ENCODE measurements at places on chromosomes 3 and 15.

DNA sequence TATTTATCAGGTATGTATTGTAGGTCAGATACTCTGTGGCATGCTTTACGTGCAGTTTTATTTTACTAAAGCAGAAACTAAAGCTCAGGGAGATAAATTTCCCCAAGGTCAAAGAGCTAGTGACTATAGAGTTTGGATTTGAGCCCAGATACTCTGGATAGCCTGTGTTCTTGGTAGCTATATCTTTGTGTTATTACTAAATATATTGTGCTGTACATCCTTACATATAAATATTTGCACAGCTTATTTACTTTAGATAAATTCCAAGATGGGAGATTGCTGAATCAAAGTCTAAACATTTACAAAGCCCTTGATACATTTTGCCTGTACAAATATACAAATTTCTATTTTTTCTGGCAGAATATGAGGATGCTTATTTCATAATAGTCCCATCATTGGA lies 660.9 kb upstream of the NAALADL2 start:
- H3K27ac ChIP-seq, result no peak overlapping the region
- DNase-seq, result no peak
- H3K4me1 ChIP-seq, result no peaks in the 10 kb centered on the region
- H3K27me3 ChIP-seq, result no peaks in the 10 kb centered on the region
- no peak overlapping the region for H3K4me3 ChIP-seq
- no peaks in the 10 kb centered on the region for H3K36me3 ChIP-seq

GRCh38 chr3:146519810-146520209 lies 24.6 kb downstream of the PLSCR1 start:
- H3K27ac ChIP-seq, result no peak overlapping the region
- H3K27me3 ChIP-seq, result no peaks in the 10 kb centered on the region
- peaks cover 10% of the 10 kb centered on the region for H3K36me3 ChIP-seq
- H3K4me1 ChIP-seq, result no peaks in the 10 kb centered on the region

GRCh38 chr3:115768661-115769060 lies 145.4 kb downstream of the GAP43 start:
- H3K4me3 ChIP-seq, result no peak overlapping the region
- no peaks in the 10 kb centered on the region for H3K4me1 ChIP-seq
- H3K27ac ChIP-seq, result no peak overlapping the region
- DNase-seq, result no peak

- no peaks in the 10 kb centered on the region for H3K27me3 ChIP-seq
- H3K4me3 ChIP-seq, result no peak overlapping the region
- H3K36me3 ChIP-seq, result no peaks in the 10 kb centered on the region
- no peak overlapping the region for H3K27ac ChIP-seq
These were observed 127.9 kb downstream of the DMXL2 start for GRCh38 chr15:51494411-51495314.

- H3K4me3 ChIP-seq, result no peak overlapping the region
- H3K27ac ChIP-seq, result no peak overlapping the region
- no peak for DNase-seq
These were observed 894 bp upstream of the TM4SF4 start for GRCh38 chr3:149473357-149474249.

GRCh38 chr3:50436114-50436674 lies 67.2 kb downstream of the CACNA2D2 start:
- peak; percentile 81 for DNase-seq
- H3K4me3 ChIP-seq, result no peak overlapping the region
- no peaks in the 10 kb centered on the region for H3K36me3 ChIP-seq
- H3K4me1 ChIP-seq, result peaks cover 8% of the 10 kb centered on the region
- no peaks in the 10 kb centered on the region for H3K27me3 ChIP-seq
- H3K27ac ChIP-seq, result no peak overlapping the region

DNA sequence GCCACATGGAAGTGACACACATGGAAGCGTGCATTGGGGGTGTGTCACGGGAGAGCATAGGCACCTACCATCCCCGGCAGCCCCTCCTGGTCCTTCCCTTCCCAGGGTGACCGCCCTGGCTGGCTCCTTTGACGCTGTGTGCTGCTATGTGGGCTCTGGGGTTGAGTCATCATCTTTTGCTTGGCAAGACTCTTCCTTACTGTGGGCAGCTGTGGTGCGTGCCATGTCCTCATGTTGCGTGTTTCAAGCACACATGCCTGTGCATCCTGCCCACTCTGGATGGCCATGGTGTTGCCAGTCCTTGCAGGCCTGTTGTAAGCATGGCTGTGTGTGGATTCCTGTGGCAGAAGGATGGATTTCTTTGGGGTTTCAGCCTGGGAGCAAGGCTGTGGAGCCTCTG lies 14.0 kb downstream of the PLXNA1 start:
- H3K27me3 ChIP-seq, result no peaks in the 10 kb centered on the region
- DNase-seq, result no peak

DNA sequence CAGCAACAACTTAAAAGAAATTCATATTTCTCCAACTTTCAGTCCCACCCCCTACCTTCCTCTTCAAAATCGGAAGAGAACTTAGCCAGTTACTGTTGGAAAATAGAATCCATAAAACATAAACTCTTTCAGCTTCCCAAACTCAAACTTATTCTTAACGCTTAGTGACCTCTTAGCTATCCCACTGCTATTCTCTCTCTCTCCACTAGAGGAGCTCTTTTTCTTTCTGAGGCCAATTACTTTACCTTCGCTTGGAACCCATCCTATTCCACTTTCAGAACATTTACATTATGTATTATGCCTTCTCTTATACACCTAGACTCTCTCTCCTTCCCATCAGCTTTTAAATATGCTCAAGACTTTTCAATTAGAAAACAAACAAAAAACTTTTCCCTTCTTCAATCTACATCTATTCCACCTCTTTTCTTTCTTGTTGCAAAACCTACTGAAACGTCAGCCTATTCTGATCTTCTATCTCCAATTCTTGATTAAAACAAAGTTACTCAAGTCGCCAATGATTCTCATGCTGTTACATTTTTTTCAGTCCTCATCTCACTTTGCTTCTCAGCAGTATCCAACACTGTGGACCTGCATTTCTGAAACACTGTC lies 13.4 kb upstream of the GHSR start:
- H3K27ac ChIP-seq, result no peak overlapping the region
- H3K4me3 ChIP-seq, result no peak overlapping the region
- no peak for DNase-seq
- H3K36me3 ChIP-seq, result no peaks in the 10 kb centered on the region
- H3K4me1 ChIP-seq, result no peaks in the 10 kb centered on the region

- H3K36me3 ChIP-seq, result no peaks in the 10 kb centered on the region
- no peaks in the 10 kb centered on the region for H3K27me3 ChIP-seq
- H3K27ac ChIP-seq, result no peak overlapping the region
- H3K4me3 ChIP-seq, result no peak overlapping the region
- DNase-seq, result no peak
- peaks cover under 1% of the 10 kb centered on the region for H3K4me1 ChIP-seq
These were observed 4.6 kb downstream of the GRM2 start for GRCh38 chr3:51711352-51712037.

DNA sequence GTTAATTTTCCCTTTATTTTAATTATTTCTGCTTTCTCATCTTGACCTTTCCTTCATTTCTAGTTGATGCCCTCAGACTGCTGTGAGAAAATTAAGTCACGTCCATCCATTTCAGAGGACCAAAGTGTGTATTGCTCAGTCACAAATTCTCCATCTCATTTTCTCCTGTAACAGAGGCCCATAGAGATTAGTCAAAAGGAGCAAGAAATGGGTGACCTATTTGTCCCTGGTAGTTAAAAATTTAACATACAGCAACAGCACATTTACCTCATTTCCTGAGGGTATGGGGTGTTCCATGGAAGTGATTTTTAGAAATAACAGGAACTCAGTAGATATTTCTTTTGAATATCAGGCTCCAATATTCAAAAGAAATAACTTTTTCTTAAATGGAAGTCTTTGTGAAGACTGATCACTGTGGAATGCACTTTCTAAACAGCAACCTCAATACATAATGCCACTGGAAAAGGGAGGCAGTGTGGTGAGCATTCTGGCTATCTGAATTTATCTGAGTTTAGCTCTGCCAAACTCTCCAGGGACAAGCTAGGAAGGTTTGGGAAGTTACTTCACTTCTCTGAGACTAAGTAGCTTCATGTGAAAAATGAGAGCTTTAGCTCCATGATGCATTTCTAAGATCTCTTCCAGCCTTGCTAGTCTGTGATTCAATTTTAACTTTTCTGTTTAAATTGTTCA lies 808.2 kb downstream of the SQOR start:
- no peak for DNase-seq
- no peaks in the 10 kb centered on the region for H3K27me3 ChIP-seq
- no peaks in the 10 kb centered on the region for H3K4me1 ChIP-seq
- no peak overlapping the region for H3K27ac ChIP-seq
- H3K4me3 ChIP-seq, result no peak overlapping the region

GRCh38 chr3:193884652-193885051 lies 251.3 kb upstream of the HES1 start:
- H3K4me1 ChIP-seq, result no peaks in the 10 kb centered on the region
- no peak for DNase-seq
- H3K36me3 ChIP-seq, result no peaks in the 10 kb centered on the region
- no peak overlapping the region for H3K27ac ChIP-seq
- H3K4me3 ChIP-seq, result no peak overlapping the region

DNA sequence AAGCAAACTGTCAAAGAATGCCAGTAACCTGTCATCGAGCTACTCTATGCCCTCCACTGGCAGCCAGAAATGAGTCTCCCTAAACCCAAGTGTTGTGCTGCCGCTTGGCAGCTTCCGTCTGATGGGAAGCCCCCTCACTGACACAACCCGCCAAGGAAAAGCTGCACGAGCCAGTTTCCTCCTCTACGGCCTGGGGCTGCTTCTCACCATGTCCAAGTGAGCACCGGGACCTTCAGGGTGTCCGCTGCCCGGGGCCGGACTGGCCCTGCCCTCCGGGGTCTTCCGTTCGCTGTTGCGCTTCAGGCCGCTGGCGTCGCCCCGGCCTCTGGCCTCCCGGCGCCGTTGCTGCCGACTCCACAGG lies 490 bp downstream of the TOMM70 start:
- peak; percentile 36 for DNase-seq
- no peaks in the 10 kb centered on the region for H3K27me3 ChIP-seq
- H3K4me1 ChIP-seq, result peaks cover 26% of the 10 kb centered on the region
- peak overlapping the region; percentile 42 for H3K27ac ChIP-seq
- no peaks in the 10 kb centered on the region for H3K36me3 ChIP-seq

DNA sequence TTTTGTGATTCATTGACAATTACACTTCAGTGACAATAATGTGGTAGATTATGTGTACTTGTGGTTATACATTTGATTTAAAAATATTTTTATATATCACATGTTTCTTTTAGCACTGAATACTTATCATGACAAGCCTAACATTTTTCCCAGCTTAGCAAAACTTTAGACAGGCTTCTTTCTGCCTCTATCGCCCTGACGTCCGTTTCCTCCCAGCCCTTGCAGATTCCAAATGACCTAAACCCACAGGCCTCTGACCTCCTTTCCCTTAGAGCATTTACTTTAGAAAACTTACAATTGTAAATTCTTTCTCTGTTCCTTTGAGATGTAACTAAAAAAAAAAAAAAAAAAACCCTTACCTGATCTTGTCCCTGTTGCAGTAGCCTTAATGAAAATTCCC lies 326.1 kb downstream of the UNC13C start:
- no peaks in the 10 kb centered on the region for H3K4me1 ChIP-seq
- H3K27me3 ChIP-seq, result no peaks in the 10 kb centered on the region
- no peak overlapping the region for H3K4me3 ChIP-seq
- no peaks in the 10 kb centered on the region for H3K36me3 ChIP-seq
- H3K27ac ChIP-seq, result no peak overlapping the region

DNA sequence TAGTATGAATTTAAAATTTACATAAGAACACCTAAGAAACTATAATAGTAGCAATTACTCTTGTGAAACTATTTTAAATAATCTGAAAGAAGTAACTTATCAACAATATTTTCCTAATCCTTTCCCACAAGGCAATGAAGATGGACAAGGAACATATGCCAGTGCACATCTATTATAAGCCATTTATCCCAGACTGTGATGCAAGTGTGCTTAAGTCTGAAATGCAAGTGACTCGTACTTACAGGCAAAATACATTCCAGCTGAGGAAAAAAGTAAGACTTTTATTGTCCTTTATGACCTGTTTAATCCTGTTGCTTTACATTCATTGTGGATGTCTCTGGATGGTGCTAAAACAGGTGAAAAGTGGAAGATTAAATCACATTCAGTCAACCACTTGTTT lies 709.4 kb downstream of the ZNF385D start:
- H3K27ac ChIP-seq, result no peak overlapping the region
- H3K4me3 ChIP-seq, result no peak overlapping the region
- H3K27me3 ChIP-seq, result no peaks in the 10 kb centered on the region
- no peaks in the 10 kb centered on the region for H3K4me1 ChIP-seq
- DNase-seq, result no peak
- H3K36me3 ChIP-seq, result no peaks in the 10 kb centered on the region

- no peaks in the 10 kb centered on the region for H3K36me3 ChIP-seq
- H3K27ac ChIP-seq, result no peak overlapping the region
- DNase-seq, result no peak
- no peak overlapping the region for H3K4me3 ChIP-seq
- H3K4me1 ChIP-seq, result no peaks in the 10 kb centered on the region
These were observed 209.5 kb downstream of the MECOM start for GRCh38 chr3:169454060-169454317.

DNA sequence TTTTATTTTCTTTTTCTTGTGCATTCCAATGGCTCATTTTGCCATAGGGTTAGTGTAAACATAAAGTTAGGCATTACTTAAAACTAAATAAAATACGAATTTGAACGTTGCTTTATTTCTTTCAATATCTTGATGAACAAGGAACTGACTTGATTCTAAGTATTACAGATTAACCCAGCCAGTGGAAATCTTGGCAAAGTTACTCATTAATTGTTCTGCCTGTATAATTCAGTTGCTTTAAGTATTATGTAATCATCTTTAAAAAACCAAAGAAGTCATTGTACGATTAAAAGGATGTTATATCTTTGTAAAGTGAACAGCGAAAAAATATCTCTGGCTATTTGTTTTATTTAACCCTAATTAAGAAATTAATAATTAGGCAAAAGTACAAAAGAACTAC lies 737.9 kb upstream of the BCHE start:
- H3K27ac ChIP-seq, result no peak overlapping the region
- no peak overlapping the region for H3K4me3 ChIP-seq
- H3K4me1 ChIP-seq, result no peaks in the 10 kb centered on the region
- H3K36me3 ChIP-seq, result no peaks in the 10 kb centered on the region

DNA sequence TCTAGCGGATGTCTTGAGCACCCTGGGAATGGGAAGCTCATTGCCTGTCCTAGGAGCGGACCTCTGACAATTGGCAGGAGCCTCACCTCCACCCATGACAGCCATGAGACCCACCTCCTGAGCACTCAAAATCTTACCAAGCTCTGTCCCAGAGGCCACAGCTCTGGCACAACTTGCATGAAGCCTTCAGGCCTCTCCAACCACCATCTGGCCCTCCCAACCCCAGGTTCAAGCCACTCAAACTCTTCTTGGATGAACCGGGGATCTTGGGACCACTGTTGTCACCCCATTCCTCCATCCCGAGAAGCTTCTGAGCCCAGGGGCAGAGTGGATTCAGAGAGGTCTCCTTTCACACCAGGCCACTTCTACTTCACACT lies 1.5 kb downstream of the VIPR1 start:
- no peak overlapping the region for H3K27ac ChIP-seq
- peaks cover 67% of the 10 kb centered on the region for H3K4me1 ChIP-seq
- no peaks in the 10 kb centered on the region for H3K36me3 ChIP-seq
- H3K4me3 ChIP-seq, result no peak overlapping the region
- no peak for DNase-seq
